ENCODE measurements at places on chromosomes 3 and 15.

DNA sequence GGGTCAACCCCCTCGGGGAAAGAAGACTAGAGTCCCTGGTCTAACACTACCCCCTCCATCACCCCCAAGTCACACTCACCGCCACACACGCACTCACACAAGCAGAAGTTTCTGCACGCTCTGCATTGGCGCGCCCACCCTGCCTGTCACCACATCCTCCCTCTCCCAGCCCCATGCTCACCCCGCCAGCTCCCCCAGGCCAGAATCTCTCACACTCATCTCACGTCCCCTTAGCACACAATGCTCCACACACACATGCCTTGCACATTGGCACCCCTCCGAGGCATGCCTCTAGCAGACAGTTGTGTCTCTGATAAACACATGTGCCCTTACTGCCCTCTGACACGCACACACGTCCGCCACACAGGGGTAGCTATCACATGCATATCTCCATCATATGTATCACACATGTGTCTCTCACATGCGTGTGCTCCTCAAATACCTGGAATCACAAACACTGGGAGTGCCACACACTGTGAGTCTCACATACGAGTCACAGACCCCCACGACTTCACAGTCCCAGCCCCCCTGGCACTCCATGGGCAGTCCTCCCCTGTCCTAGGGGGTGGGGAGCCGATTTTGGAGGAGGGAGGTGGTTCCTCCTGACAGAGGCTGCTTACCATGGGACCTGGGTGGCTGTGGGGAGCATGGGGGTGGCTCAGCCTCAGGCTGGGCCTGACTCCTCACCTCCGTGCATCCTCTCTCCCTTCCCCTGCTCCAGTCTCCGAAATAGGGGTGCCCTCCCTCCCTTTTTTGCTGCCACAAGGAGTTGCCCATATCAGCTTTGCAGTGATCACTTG, 898 bp downstream of the FBLN2 start:
- peak; percentile 3 for DNase-seq

DNA sequence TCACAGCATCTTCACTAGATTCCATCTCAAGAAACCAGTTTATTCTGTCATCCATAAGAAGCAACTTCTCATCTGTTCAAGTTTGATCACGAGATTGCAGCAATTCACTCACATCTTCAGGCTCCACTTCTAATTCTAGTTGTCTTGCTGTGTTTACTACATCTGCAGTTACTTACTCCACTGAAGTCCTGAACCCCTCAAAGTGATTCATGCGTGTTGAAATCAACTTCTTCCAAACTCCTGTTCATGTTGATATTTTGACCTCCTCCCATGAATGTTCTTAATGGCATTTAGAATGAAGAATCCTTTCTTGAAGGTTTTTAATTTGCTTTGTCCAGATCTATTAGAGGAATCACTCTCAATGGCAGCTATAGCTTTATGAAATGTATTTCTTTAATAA, 287.6 kb upstream of the TBL1XR1 start:
- DNase-seq: no peak

DNA sequence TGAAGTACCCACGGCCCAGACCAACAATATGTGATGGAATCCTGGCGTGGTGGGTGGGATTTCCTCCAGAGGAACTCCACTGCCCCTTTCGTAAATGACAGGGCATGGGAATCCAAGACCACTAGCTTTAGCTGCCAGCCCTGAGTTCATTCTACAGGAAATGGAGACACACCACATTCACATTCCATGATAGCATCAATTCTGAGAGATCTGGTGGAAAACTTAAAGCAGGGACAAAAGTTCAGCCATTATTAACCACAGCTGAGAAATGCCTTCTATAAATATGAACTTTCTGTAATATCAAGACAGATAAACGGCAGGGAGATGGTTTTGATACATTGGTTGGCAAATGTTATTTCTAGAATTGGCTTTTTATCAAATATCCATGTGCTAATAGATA, 98.2 kb downstream of the FBN1 start:
- DNase-seq: no peak

- DNase-seq: peak; percentile 97
These were observed 26.5 kb downstream of the ATRIP start for GRCh38 chr3:48472923-48473616.

GRCh38 chr3:99895703-99896441, 78.2 kb downstream of the CMSS1 start:
- peak; percentile 73 for DNase-seq

- DNase-seq: peak; percentile 42
These were observed 514.4 kb upstream of the PROK2 start for GRCh38 chr3:72299321-72299802.

GRCh38 chr3:126963261-126964190, 19.4 kb upstream of the PLXNA1 start:
- DNase-seq: no peak

GRCh38 chr3:106331636-106332035, 462.8 kb upstream of the CBLB start:
- no peak for DNase-seq

GRCh38 chr3:49723296-49723627, 489 bp downstream of the GMPPB start:
- peak; percentile 62 for DNase-seq

GRCh38 chr3:121663171-121663847, 2.6 kb upstream of the HCLS1 start:
- DNase-seq: no peak

GRCh38 chr3:138125548-138126221, 6.5 kb downstream of the A4GNT start:
- DNase-seq: peak; percentile 87

GRCh38 chr3:101807888-101808287, 28.9 kb downstream of the NXPE3 start:
- DNase-seq: no peak

DNA sequence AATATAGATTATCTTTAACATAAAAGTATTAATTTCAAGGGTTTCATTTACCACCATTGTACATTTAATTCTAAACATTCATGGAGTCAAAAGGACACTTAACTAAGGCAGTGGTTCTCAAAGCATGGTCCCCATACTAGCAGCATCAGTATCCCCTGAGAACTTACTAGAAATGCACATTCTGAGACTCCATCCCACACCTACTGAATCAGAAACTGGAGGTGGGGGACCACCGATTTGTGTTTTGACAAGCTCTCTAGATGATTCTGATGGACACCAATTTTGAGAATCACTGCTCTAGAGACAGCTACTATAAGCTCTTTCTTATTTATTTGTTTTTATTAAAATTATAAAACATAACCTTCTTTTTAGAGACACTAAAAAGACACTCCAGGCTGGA, 34.0 kb downstream of the SENP5 start:
- no peak for DNase-seq

DNA sequence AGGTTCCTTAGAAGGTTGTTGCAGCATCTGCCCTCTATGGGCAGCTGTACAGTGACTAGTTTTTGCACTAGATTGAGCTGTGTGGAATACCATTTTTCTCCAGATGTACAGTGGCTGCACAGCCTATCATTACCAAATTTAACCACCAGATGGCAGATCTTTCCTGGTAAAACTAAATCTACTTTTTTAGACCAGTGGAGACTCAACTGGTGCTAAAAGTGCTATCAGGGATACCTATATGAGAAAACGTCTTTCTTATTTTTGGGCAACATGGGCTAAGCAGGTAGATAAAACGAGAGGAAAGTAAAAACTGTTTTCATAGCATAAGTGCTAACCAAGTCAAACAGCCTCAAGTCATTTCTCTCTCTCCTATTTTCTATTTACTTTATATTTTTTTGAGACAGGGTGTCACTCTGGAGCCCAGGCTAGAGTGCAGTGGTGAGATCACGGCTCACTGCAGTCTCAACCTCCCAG, 21.2 kb downstream of the IGSF10 start:
- peak; percentile 81 for DNase-seq

GRCh38 chr3:112298781-112299180, 4.8 kb upstream of the SLC9C1 start:
- DNase-seq: no peak

- no peak for DNase-seq
These were observed 381.2 kb downstream of the GABRB3 start for GRCh38 chr15:26391567-26392194.

DNA sequence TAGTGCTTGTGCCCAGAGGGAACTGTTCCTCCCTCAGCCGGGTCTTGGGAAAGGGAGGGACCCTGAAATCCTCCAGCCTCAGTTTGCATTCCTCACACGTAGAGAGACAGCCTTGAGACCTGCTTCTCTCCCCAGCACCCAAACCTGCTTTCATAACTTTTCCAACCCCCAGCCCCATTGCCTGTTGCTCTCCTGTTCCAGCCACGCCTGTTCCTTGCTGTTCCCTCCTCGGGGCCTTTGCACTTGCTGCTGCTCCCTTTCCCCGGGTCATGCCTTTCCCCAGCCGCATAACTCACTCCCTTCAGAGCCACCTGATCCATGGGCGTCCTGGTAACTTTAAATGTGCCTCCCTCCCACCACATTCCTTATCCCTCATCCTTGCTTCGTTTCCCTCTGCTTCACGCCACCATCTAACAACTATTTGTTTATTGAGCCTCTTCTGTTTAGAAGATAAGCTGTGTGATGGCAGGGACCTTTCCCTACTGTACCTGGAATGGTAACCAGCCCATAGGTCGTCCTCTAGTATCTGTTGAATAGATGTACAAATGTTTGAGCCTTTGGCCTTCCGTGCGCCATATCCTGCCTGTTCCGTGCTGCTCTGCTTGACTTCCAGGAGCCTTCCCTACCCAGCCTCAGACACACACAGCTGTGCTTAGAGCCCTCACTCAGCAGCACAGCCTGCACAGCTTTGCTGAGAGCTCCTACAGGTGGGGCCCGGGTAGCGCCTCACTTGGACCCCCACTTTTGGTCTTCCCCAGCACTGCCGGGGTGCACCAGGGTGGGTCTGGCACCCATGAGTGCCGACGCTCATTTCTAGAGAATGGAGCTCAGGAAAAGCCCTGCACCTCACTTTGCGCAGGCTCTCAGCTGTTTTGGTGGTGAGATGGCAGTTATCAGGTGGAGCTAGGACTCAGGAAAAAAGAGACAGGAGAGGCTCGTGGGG, 60.2 kb downstream of the SCN5A start:
- DNase-seq: no peak

DNA sequence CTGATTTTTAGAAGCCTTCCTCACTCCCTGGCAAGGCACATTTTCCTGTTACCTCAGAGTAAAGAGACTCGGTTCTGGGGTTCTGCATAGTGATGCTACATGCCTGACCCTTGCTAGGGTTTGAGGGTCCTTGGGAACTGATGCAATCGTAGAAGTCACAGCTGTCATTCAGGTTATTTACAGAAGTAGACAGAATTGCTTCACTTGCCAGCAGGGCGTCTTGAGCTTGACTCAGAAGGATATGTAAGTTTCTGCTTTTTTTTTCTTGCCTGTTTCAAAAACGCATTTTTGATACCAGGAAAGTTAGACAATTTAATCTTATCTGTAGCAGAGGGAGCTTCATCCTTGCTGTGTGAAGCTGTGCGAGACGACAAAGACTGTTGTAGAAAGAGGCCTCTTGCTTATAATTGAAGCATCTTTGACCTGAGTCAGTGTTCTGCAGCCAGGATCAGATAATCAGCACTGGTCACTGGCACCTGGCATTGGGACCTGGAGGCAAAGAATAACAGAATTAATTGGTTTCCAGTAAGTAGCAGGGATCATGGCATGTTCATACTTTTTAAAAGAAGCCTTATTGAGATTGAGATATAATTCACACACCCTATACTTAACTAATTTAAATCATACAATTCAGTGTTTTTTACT, 24.8 kb downstream of the CACNA1D start:
- peak; percentile 78 for DNase-seq

DNA sequence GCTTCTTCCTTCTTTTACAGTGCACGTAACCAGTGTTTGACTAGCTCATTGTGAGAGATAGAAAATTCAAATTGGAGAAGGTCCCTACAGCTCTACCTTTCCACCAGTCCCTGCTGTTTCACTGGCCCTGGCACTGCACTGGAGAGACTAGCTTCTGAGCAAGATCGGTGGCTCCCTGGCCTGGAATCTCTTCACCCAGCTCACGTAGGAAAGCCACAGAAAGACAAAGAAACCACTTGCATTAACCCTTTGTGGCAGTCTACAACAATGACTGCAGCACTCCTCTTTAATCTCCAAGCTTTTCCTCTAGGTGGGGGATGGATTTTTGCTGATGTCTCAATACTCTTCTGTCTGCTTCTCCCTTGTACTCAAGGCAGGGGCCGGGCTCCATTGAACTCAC, 155.9 kb downstream of the PEX5L start:
- no peak for DNase-seq

DNA sequence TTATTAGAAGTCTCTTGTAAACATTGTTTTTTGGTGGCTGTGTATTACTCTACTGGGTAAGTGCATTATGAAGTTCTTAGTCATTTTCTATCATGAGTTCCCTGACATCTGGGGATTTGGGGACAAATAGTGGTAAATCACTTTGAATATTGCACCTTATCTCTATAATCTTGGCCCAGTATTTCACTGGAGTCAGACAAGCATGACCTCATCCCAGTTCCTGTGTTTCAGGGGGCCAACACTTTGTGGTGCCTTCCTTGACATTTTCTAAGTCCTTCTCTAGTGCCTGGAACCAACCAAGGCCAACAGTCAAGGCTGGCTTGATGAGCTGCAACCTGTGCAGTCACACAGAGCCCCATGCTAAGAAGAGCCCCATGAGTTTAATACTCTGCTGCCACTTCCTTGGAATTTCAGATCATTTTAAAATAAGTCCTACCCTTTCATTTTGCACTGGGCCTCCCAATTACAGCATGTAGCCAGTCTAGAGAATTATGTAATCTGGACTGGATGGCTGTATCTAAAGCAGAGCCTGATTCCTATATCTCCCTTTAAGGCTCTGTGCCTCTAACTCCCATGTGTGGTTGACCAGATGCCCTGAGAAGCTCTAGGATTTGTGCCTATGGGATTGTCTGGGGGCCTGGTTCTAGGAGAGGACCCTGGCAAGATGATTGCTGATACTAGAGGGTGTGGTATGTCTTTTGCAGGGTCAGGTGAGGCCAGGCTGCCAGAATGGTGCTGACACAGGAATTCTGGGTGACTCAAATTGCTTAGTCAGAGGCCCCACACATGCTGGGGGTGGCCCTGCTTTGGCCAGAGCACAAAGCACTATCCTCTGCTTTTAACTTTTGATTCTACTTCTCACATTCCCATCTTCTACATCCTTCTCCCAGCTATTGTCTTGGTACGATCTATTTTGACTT, 319.6 kb upstream of the TBC1D5 start:
- DNase-seq: peak; percentile 28

- peak; percentile 51 for DNase-seq
These were observed 47.4 kb upstream of the SEC22A start for GRCh38 chr3:123154020-123154985.

- DNase-seq: no peak
These were observed 2.1 kb downstream of the ABCF3 start for GRCh38 chr3:184188080-184188479.

- no peak for DNase-seq
These were observed 152.3 kb downstream of the FBN1 start for GRCh38 chr15:48493084-48493762.

- no peak for DNase-seq
These were observed 29.3 kb upstream of the TPM1 start for GRCh38 chr15:63013052-63013808.

GRCh38 chr3:1082108-1082507, 10.7 kb upstream of the CNTN6 start:
- DNase-seq: peak; percentile 45

GRCh38 chr3:39751286-39751685, 58.1 kb upstream of the MYRIP start:
- peak; percentile 21 for DNase-seq

- DNase-seq: no peak
These were observed 13.0 kb downstream of the P2RY12 start for GRCh38 chr3:151371526-151371925.

GRCh38 chr15:63109920-63110319, 11.7 kb upstream of the LACTB start:
- no peak for DNase-seq
